ENCODE measurements at places on chromosomes 1 and 21.

GRCh38 chr1:35717911-35718476, 690 bp downstream of the C1orf216 start:
- DNase-seq, result no peak

- DNase-seq, result no peak
These were observed 1.1 kb downstream of the AGTRAP start for GRCh38 chr1:11736746-11737639.

DNA sequence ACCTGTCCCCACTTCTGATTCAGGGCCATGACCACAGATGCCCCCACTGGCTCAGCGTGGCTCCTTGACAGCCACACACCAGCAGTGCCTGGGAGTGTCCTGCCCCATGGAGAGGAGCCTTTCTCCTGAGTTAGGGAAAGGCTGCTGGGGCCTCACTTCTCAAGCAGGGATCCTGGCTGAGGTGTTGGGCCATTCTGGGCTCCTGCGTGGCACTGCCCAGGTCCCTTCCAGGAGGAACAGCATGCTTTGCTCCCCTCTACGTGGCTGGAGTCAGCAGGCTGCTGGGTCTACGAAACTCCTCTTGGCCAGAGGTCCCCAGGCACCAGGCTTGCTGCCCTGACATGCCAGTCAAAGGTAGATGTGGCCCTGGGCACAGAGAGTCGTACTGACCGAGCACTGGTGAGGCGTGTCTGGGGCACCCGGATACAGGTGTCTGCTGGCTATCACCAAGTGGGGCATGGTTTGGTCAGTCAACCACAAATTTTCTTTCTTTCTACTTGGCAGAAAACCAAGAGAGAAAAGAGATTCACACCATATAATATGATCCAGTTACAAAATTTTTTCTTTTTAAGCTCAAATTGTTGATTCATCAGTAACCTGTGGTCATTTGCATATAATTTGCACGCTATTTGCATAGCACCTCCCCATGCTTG, 4.1 kb downstream of the ADORA1 start:
- no peak for DNase-seq

DNA sequence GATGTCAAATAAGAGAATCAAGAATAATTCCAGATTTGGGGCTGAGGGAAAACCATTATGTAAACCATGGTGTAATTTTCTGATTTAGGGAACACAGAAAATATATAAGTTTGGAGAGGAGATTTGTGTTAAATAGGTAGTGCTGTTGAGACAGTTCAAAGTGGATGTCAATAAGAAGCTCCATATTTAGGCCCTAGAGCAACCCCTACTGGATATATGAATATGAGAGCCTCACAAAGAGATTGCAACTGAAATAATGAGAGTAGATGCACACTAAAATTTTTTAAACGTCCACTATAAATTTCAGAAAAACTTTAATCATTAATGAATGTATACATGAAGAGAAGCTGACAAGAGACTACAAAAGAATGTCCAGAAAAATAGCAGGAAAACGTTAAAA, 1447.8 kb upstream of the PRMT6 start:
- DNase-seq, result no peak

GRCh38 chr21:17848228-17848627, 29.1 kb upstream of the C21orf91 start:
- no peak for DNase-seq
